ENCODE measurements at places on chromosomes 4 and X. TPM values are rescaled to one million over a fixed set of nuclear protein-coding genes. Genes with fewer than 3 reads are reported as not detected.
A peak's percentile ranks its signal among the peaks of the same experiment; 100 is the strongest.

CFAP47 gene
- total RNA-seq: not detected

DNA sequence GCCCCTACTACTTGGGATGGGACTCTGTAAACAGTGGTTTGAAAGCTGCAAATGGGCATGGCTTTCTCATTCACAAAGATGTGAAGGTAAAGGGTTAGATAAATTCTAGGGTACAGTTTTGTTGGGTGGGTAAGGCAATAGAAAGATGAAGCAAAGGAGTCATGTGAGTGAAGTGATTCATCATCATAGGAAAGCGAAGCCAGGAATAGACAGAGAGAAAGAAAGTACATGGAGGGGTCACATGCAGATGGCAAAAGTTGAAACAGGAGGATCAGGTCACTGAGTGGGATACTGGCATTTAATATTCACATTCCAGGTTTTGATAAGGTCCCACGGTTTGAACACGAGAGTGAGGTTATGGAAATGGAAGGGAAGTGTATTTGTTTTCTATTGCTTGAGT lies 8.2 kb upstream of the ABCG2 start:
- no peak for DNase-seq

DNA sequence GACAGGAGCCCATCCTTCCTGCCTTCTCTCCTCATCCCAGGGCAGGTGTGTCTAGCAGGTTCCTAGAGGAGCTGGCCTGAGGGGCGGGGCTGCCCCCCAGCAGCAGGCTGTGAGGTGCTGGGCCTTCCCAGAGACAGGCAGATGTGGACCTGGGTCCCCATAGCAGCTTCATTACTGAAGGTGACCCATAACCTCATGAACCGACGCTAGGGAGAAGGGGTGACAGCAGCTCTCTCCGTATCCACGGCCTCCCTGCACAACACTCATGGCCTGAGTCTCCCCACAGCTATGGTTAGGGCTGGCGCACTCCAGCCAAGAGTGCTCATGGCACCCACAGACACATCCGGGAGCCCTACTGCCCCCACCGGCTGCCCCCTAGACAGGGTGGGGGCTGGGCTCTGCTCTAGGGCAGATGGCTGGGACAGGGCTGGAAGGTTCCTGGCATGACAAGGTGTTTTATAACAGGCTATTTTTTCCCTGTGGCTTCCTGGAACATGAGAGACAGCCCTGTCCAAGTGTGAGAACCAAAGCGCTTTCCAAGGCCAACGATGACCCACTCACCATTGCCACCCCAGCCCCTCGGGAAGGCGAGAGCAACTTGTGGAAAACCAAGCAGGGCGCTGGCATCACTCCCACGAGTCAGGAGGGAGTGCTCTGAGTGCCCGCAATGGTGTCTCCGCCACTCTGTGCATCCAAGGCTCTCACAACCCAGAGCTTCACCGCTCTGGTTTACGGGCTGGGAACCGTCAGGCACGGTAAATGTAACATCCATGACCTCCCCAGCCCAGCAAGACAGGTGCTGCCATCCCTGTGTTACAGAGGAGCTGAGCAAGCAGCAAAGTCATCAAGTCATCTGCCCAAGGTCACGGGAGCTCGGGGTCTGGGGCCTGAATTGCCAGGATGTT lies 59.8 kb downstream of the ACOX3 start:
- no peak for DNase-seq

DNA sequence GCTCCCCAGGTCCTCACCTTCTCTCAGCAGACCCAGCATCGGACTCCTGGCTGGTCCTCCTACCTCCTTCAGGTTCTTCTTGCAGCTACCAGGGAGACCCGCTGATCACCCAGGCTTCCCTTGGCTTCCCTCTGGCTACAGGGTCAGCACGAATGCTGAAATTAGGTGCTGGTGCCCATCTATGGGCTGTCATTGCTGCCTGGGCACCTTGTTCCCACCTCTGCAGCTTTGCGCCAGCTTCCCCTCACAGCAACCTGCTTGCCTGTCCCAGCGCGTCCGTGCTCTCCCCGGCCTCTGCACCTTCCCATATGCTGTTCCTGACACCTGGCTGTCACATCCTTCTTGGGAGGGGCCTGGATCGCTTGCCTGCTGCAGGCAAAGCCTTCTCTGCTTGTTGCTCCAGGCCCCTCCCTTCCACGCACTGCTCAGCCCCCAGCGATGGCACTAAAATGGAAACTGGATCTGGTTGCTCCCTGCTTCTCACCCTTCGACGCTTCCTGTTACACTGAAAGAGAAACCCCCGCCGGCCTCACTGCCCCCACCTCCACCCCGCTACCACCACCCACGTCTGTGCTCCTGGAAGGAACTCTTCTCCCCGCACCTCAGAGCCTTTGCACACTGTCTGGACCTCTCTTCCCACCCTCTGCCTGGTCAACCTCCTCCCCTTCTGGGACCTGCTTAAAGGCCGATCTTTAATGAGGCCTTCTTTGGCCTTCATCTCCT lies 22.2 kb downstream of the C4orf50 start:
- no peak for DNase-seq

DNA sequence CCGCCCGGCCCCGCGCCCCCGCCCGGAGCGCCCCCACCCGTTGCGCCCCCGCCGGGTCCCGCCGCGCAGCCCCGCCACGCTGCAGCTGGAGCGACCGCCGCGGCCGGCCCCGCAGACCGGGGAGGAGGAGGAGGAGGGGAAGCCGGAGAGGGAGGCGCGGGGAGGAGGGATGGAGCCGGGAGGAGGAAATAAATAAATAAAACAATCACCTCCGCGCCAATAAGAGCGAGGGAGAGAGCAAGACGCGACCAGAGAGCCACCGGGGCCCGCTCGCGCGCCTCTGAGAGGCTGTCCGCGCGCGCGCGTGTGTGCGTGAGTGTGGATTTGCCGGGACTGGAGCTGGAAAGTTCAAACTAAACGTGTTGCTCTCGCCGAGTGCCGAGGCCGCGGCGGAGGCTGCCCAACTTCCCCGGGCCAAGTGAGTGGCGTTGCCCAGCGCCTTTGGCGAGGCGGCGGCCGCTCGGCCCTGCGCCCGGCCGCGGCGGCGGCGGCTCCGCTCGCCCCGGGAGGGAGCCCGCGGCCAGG lies 2184.4 kb upstream of the TENM3 start:
- peak; percentile 7 for DNase-seq

DNA sequence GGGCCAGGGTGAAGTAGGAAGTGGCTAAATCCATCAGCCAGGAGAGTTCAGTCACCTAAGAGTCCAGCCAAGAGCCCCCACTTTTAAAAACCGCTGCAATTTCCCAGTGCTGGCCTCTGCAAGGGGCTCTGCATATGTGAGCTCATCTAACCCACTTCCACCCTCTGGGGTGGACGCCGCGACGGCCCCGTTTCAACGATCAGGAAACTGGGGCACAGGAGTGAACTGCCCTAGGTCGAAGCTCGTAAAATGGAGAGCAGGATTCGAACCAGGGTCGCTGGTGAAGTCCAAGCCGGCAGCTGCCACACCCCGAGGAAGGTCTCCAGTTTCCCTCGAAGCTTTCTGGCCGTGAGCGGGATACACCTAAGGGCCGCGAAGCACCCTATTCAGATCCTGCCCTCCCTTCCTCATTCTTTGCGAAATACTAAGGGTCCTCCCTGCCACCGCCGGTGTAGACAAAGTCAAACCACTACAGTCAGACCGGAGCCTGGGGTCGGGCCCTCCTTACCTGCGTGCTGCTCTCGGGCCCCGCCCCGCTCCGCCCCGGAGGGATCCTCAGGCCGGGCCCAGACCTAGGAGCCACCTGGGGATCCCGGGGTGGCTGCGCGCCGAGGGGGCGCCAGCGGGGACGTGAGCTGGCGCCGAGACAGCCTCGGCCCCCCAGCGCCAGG lies 446 bp downstream of the EVC2 start:
- DNase-seq: no peak

GRCh38 chr4:101791182-101791558 lies 640 bp downstream of the BANK1 start:
- DNase-seq: no peak

GRCh38 chr4:122963216-122963615 lies 40.8 kb upstream of the NUDT6 start:
- DNase-seq: peak; percentile 16

DNA sequence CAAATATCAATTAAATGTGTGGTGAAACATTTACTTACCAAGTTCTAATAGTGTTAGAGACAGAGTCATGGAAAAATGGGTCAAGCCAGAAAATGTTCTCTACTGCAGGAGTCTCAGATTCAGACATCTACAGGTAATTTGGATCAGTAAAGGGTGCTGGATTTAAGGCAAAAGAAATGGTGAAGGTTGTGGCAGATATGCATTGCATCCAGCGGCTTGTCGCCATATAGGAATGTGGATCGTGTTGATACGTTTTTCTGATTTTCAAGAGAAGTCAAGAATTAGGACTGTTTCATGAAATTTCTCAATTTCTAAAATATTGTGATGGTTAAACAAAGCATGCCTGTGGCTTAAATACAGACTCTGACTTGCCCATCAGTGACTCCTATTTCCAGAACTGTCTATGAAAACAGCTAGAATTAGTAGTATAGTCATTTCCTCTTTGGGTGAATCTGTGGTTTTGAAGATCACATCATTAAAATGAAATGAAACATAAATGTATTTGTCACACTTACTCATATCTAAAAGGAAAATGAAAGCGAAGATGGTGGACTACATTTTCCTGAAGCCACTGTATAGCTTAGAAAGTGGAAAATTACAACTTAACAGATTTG lies 110.1 kb upstream of the VEGFC start:
- peak; percentile 89 for DNase-seq

ZAR1 gene
- not detected for total RNA-seq

ENPEP gene
- 0.32 TPM for total RNA-seq

MAGEB10 gene
- total RNA-seq: not detected

DNA sequence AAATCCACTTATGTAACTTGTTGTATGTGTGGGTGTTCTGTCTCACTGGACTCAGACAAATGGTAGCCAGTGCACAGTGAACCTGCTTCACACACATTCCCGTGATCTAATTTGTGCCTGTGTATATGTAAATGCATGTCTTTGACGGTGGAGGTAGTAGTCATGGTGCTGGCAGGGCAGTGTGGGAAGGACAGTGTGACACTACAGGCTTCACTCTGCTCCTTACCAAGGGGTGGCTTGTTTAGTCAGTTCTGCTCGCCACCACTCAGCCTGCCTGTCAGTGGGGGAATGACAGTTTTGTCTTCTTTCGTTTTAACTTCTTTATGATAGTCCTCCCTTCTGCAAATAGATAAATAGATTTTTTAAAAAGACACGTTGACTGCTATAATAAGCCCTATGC lies 17.7 kb upstream of the PAQR3 start:
- no peak for DNase-seq

DNA sequence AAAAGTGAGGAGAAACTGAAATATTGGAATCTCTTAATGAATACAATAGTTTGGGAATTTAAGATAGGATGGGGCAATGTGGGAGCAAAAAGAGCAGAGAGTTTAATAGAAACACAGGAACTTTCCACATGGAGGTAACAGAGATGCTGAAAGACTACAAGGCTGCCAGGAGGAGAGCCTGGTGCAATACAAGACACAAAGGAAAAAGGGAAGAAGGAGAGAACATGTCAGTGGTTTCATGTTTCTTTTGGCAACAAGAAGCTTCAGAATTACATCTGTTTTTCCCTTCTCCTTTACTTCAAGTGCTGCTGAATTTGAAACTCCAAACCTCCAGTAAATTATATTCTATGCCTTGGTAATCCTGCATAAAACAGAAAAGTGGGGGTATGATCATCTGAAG lies 474.3 kb downstream of the FAT4 start:
- no peak for DNase-seq

SPANXB1 gene
- not detected for total RNA-seq

DNA sequence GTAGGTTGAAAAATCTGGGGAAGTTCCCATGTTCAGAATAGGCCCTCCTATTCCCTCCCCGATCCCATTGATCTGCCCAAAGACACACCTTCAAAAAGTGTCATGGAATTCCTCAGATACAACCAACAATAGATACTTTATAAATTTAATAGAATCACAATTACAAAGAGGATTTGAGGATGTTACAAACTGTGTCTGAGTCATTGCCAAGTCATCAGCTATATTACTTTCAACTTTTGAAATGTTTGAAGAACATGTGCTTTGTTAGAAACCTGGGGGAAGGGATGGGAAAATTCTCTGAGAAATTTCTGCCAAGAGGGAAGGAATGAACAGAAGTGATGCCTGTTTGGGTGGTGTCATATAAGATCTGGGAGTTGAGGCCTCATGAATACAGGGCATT lies 46.7 kb downstream of the KCNIP4 start:
- peak; percentile 21 for DNase-seq

SSX2 gene
- not detected for total RNA-seq

PPEF1 gene
- total RNA-seq: not detected

SPANXC gene
- total RNA-seq: not detected

DNA sequence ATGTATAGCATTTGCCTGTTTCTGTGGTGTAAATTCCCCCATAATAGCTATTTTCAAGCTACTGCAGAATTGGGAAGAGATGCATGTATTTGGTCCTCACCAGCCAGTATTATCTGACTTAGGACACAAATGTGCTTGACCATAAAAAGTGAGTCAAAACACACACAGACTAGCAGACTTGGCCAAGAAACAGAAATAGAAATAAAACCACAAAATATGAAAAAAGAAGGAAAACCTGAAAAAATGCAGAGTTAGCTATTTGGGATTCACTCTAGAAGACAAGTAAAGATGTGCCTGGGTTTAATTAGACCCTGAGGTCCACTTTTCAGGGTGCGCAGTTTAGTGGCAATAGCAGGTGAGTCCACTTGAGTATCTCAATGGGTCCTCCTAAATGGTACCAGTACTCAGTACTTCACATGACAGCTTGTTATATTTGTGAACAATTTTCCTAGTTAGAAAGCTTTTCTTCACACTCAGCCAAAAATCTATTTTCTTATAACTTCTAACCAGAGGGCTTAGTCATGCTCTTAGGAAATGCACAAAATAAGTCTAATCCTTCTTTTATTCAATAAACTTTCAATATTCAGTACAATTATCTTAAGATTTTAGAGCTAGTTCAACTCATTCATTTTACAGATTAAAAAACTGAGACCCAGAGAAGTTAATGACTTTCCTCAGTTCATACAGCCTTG lies 108.7 kb upstream of the JADE1 start:
- DNase-seq: peak; percentile 24

- DNase-seq: no peak
These were observed 48.3 kb upstream of the CD99 start for GRCh38 chrX:2642791-2643190.

GRCh38 chr4:140254651-140255299 lies 100.8 kb upstream of the MAML3 start:
- peak; percentile 64 for DNase-seq

- DNase-seq: no peak
These were observed 56.7 kb downstream of the MID1IP1 start for GRCh38 chrX:38857736-38858523.

- DNase-seq: no peak
These were observed 12.5 kb upstream of the CASK start for GRCh38 chrX:41935832-41936231.

PLAC8 gene
- total RNA-seq: not detected

DNA sequence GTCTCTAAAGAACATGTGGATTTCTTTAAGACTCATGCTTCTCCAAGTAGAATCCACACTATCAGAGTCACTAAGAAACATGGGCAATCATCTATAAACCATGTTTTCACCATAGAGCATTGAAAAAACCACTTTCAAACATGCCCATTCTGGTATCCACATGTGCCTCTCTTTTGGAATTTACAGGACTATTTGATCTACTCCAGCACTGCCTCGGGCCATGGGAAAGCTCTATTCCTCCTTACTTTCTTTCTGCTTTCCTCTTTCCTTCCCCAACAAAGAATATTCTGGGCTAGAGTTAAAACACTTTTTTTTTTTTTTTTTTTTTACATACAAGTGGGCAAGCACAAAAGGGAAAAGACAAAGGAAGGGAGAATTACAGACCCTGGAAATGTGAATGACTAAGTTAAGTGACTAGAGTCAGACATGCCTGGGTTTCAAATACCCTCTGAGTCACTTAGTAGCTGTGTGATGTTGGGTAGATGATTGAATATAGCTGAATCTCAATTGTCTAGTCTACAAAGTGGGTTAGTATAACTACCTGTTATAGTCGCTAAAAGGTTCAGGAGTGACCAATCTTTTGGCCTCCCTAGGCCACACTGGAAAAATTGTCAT lies 847.7 kb upstream of the INTU start:
- no peak for DNase-seq

All from fibroblast of villous mesenchyme (primary cell).